ENCODE measurements at places on chromosomes 13 and 19.

- DNase-seq: no peak
Observed at GRCh38 chr19:28185646-28186045, 1027.3 kb downstream of the UQCRFS1 start.

DNA sequence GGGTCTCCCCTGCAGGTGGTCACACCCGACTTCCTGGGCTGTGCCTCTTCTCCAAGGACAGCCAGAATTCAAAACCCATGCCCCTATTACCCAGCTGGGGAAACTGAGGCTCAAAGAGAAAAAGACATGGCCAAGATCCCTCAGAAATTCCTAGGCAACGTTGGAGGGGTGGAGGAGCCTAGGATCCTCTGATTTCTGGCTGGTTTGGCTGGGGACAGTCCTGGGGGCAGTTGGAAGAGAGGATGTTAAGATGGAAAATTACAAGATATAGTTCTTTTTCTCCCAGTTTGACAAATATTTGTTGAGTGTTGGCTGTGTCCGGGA, 2.4 kb downstream of the VASP start:
- DNase-seq: no peak

- no peak for DNase-seq
Observed at GRCh38 chr13:90070362-90070761, 1277.1 kb upstream of the MIR17HG start.

DNA sequence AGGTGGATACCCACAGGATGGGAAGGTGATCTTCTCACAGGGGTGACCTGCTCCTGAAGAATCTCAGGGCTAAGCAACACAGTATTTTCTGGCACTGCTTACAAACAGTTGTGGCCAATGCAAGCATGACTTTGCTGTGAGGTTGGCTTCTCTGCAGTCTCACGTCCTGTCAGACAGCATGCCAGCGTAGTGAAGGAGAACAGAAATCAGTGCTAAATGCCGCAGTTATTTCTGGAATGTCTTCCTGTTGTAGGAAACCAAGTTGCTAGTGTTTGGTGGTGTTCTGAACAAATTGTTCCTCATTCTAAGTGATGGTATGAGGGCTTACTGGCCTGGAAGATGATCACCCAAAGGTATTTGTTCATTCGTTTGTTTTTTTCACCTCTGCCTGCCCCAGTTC, 320.1 kb downstream of the MTUS2 start:
- no peak for DNase-seq

DNA sequence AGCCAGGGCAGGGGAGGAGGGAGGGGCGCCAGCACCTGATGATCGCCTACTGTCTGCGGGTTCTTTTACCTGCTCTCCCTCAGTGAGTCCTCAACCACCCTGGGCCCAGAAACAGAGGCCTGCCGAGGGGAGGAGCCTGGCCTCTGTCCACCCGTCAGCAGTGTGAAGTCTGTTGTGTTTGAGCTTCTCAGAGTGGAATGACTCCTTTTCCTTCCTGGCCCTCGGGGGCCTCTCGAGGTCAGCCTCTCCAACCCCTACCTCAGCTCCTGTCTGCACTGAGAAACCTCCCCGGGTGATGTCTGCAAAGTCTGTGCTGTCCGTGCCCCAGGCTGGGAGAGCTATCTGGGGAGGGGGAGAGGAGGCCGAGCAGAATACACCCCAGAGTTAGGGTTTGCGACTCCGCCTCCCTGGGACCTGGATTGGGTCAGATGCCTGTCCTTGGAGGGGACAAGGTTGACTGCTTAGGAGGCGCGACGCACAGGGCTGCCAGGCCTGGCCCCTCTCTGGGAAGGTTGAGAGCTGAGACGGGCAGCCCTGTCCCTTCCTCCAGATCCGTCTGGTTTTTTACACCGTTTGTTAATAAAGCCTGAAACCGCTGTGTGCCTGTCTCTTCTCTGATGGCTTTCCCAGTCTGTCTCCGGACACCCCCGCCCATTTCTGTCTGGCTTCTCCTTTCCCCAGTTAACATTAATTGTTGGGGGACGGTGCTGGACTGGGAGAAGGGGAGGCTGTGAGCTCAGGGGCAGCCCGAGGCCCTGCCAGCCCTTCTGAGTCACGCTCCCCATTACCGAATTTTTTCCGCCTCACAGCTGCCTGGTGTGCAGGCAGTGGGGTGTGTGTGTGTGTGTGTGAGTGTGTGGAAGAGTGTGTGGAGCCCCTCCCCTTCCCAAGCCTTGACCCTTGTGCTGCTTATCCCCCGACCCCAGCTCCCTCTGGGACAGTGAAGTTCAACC, 989 bp upstream of the SSC5D start:
- DNase-seq: no peak

- DNase-seq: peak; percentile 80
Observed at GRCh38 chr19:12872941-12873890, 8.0 kb downstream of the DNASE2 start.

GRCh38 chr13:47081850-47082249, 185.0 kb upstream of the HTR2A start:
- DNase-seq: no peak

- no peak for DNase-seq
Observed at GRCh38 chr13:71829547-71829946, 37.5 kb downstream of the DACH1 start.

DNA sequence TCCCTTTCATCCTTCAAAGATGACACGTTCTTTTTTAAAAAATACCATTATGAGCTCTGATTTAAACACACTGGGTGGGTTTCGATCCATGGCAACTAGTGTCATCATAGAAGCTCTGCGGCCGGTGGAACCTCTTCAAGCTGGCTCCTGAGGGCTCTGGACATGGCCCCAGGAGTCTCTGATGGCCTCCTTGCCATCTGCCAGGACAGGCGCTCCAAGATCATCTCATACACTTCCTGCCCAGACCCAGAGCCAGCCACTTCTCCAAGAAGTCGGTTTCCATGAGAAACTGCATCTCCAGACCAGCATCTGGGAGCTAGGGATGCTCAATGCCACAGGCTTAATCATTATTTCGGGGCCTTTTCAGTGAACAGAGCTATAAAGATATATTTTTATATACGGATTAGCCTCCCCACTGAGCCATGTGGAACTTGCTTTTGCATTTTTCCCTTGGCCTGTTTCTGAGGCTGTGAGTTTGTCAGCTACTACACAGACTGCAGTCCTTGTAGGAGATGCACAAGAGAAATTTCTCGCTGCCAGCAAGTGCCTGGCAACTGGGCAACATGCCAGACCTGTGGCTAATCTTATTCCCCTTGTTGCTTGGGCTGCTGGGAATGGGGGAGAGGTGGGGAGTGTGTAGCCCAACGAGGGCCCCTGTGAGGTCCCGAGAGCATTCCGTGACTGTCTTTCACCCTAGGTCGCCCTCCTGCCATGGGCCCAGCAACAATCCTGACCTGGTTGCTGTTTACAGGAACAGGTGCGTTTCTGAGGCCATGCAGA, 15.9 kb downstream of the SUGP1 start:
- DNase-seq: no peak

DNA sequence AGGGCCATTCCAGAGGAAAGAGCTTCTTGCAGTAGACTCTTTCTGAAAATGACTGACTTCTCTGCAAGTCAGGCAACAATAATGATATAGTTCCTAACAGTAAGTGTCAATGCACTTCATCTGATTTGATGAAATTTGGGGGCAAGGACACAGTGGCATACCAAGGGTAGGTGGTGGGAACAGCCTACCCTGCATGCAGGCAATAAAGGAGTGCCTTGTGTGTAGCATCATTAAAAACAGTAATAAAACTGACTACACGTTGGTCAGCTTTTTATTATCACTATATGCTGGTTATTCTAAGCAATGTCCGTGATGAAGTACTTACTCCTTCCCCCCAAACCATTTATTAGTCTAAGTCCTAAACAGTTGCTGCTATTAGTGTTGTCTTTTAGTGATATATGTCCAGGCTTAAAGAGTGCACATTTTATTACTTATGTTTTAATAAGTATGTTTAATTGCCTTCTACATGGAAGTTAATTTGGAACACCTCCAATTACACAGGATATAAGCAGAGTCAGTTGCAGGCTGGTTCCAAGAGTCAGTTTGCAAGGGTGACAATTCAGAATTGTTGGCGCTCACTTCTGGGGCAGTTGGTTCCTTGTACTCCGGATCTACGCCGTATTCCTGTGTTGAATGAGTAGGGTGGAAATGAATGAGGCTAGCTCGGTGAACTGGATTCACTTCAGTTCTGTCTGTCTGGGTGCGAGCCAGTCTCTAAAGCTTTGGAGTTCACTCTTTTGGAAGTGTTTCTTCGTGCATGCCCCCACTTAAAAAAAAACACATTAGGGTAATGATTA, 84.0 kb downstream of the RGCC start:
- DNase-seq: no peak

DNA sequence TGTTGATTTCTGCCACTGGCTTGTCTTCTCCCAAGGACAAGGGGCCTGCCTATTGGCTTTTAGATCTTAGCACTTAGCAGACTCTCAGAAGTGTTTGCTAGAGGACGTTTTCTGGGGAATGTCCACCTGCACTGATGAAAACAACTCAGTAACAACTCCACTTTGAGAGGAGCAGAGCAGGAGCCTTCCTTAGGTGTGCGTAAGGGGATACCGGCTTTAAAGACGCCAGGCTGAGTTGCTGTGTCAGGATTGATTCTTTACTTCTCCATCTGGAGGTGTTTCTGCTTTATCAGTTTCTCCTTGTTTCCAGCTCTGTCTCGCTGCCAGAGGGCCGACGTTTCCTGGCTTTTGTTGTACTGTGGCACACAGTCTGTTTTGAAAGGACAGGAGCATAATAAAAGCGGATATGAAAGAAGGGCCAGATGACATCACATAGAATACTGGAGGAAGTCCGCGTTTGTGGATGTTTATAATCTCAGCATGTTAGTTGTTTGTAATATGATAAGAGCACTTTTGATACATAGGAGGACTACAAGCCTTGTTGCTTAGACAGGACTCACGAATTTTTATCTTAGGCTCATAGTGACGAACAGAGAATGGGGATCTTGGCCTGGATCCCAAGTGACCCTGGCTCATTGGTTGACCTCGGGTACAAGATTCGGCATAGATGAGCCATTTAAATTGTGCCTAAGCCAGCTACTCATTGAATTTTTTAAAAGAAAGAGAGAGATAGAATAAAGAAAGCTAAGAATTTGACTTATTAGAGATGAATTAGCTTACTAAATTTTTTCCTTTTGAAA, 34.6 kb downstream of the COL4A2 start:
- DNase-seq: no peak

Data from CD4-positive, alpha-beta T cell treated with Interferon alpha-2 for 1 hour (primary cell).